ENCODE measurements at places on chromosomes 5 and 9. TPM values are rescaled to one million over a fixed set of nuclear protein-coding genes. Genes with fewer than 3 reads are reported as not detected.

- no peak for DNase-seq
Observed at GRCh38 chr9:15423231-15423985, 732 bp downstream of the SNAPC3 start.

- peak; percentile 70 for DNase-seq
Observed at GRCh38 chr9:113657765-113658544, 194.4 kb downstream of the RGS3 start.

- DNase-seq, result no peak
Observed at GRCh38 chr5:11234501-11234911, 473.5 kb upstream of the DAP start.

DNA sequence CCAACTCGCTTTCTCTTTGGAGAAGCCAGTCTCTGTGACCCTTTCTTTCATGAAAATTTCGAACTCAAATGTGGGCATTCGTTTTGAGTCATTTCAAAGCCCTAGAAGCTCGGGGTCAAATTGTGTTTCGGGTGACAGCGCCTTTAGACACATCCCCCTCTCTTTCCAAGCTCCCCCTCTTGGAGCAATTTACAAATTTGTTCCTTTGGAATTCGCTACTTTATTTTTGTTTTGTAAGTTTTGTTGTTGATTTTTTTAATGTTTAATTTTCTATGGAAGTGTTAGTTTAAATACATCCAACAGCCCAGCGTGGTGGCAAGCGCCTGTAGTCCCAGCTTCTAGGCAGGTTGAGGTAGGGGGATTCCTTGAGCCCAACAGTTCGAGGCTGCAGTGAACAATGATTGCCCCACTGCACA is 4.6 kb upstream of the BARX1 start:
- DNase-seq, result no peak

DNA sequence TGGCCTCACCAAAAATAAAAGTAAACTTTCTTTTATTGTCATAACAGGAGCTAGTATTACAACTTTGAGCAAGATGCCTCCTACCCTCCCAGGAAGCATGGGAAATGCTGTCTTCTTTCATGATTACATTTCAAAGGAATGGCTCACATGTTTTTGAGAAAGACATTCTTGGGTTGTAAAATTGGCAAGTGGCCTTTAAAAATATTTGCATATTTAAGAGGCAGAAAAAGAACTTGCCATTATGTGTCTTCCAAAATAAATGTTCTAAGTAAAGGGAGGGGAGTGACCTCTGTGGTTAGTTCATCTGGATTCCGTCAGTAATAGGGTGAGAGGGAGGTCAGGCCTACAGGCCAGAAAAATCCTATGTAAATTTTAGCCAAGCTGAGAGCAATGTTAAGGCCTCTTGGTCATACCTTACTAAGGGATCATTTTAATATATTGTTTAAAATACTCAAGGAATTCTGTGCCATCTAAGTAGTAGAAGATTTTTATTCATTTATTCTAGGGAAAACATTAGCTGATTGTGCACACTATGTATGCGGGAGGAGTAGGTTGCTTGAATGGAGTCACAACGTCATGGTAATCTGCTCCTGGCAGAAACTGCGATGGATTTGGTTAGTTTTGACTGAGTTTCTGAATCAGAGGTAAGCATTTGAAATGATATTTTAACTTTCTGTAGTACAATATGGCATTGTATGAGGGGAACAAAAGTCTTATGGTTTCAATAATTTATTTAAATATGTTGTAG is 1485.7 kb upstream of the CDH9 start:
- no peak for DNase-seq

DNA sequence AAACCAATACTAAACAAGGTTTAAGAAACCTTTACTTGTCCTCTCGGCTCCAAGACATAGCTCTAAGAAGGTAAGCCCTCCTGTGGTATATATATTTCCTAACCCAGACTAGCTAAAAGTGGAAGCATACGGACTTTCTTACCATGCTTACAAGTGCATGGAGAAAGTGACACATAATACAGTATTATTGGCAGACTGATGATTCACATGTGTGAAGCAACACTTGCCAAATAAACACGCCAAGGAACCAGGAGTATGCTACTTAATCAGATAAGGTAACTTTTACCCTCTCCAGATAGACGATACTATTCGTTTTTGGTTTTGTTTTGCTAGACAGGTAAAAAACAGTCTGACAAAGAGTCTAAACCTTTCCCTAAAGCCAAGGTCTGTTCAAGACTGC is 264.1 kb downstream of the MLLT3 start:
- DNase-seq, result no peak

GRCh38 chr9:80501635-80502034 is 929.9 kb downstream of the TLE4 start:
- DNase-seq, result no peak

DNA sequence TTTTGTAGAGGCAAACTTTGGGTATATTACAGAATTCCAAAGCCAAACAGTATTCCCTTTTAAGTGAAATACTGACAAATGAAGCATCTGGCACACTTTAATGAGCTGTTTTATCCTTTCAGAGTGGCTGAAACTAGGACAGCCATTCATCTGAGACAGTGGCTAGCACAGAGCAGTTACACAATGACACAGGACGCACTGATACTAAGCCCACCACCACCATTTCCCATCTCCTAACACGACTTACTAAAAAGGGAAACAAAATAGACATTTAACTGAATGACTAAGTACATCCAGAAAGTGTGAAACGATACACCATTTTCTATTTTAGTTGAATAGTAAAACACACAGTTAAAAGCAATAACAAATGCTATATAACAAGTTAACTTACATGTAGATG is 120.4 kb upstream of the RETREG1 start:
- no peak for DNase-seq

IFNA2 gene
- total RNA-seq, result not detected

FGF1 gene
- 20.3 TPM for total RNA-seq

SPAG8 gene
- 1.1 TPM for total RNA-seq

NUP155 gene
- total RNA-seq, result 16.6 TPM

SLC6A18 gene
- not detected for total RNA-seq

ADGRD2 gene
- total RNA-seq, result 2.9 TPM

PAPPA gene
- total RNA-seq, result 3.4 TPM

All from breast epithelium (tissue), 4 donors.